ENCODE measurements at places on chromosomes 7 and 10. TPM values are rescaled to one million over a fixed set of nuclear protein-coding genes. Genes with fewer than 3 reads are reported as not detected.

DNA sequence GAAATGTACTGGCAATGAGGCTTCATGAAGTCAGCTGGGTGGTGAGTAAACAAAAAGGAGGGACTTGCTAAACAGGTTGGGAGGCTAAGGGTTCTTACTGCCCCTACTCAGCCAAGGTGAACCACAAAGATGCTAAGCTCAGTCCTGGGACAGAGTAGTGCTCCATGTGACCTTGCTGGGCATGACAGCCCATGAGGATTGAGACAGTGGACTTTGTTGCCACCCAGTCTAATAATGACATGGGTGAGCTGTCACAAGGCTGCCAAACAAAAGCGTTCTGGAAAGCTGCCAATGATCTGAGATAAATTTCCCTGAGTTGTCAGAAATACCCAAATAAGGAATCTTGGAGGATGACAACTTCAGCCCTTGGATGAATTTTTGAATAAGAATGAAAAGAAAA lies 75.2 kb downstream of the CLEC2L start:
- peak; percentile 23 for DNase-seq
- H3K36me3 ChIP-seq: no peaks in the 10 kb centered on the region
- no peak overlapping the region for H3K4me3 ChIP-seq
- no peak overlapping the region for H3K27ac ChIP-seq

DNA sequence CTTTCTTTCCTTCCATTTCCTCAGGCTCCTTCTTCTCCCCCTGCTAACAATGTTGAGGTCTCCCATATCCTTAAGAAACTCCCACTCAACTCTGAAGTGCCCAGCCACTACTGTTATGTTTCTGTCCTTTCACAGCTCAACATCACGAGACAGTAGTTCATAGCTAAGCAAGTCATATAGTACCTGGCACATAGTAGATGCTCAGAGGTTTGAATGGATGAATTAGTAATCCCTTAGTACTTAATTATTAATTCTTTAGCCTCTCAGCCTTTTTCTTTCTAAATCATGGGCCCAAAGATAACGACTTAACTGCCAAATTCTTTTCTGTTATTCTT lies 22.6 kb downstream of the CSGALNACT2 start:
- no peak overlapping the region for H3K4me3 ChIP-seq
- no peaks in the 10 kb centered on the region for H3K4me1 ChIP-seq
- no peaks in the 10 kb centered on the region for H3K27me3 ChIP-seq
- no peaks in the 10 kb centered on the region for H3K36me3 ChIP-seq
- DNase-seq: no peak

DNA sequence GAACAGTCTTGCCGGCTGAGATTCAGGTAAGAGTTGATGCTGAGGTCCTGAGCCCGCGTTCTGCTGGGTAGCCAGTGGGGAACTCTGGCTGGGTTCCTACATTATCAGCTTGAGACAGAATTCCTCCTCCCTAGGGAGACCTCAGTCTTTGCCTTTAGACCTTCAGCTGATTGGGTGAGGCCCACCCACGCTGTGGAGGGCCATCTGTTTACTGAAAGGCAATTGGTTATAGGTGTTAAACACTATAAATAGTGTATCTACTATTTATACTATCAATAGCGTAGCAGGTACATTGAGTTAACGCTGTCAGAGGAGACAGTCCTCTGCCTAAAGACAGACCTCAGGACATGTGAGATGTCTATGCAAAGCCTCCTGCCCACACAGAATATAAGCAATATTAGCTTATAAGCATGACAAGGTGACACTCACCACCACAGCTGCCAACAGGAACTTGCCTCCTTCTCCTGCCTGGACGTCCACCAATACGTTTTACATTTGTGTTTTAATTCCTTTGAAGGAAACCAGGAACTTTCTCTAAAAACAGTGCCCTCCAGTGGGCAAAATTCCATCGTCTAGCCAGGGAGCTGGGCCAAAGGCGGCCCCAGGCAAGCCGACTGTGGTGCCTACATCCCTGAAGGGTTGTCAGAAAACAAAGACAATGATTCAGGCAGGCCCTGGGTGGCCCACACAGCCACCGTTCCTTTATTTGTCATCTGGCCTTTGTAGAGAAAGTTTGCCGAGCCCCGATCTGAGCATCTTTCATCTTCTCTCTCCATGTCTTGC lies 58.8 kb downstream of the INSIG1 start:
- peaks cover 43% of the 10 kb centered on the region for H3K27me3 ChIP-seq
- no peak overlapping the region for H3K27ac ChIP-seq
- DNase-seq: peak; percentile 58
- H3K36me3 ChIP-seq: no peaks in the 10 kb centered on the region
- H3K4me3 ChIP-seq: no peak overlapping the region

- no peaks in the 10 kb centered on the region for H3K36me3 ChIP-seq
- H3K27me3 ChIP-seq: no peaks in the 10 kb centered on the region
- no peak overlapping the region for H3K4me3 ChIP-seq
- no peak overlapping the region for H3K27ac ChIP-seq
- no peaks in the 10 kb centered on the region for H3K4me1 ChIP-seq
Measured at GRCh38 chr7:35967366-35968139, 166.7 kb downstream of the SEPTIN7 start.

DNA sequence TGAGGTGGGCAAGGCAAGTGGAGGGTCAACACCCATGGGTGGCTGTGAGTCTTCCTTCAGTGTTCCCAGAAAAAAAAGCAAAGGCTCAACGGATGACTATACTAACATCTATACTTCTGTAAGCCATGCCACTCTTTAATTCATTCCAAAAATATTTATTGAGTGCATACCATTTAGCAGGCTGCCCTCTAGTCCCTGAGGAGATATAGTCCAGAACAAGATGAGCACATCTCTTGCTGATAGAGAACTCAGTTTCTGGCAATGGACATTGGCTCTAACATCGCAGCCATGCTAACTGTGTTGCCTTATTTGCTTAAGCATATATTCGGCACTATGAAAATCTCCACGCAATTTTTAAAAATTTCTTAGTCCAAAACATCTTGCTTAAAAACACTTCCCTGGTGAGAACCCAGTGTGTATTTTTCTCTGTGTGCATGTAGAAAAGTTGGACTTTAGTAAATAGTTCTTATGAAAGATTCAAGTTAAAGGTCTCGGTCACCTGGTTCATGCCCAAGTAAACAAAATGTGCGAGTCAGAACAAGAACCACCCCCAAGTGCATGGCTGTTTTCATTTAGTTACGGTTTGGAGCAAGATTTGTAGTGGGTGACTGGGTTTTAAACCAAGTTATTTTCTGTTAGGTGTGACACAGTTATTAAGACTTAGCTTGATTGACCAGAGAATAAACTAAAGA lies 69.8 kb downstream of the MET start:
- H3K36me3 ChIP-seq: no peaks in the 10 kb centered on the region
- H3K4me3 ChIP-seq: no peak overlapping the region
- H3K27ac ChIP-seq: peak overlapping the region; percentile 16
- H3K4me1 ChIP-seq: peaks cover 21% of the 10 kb centered on the region

GRID2IP gene
- total RNA-seq: 0.44 TPM

LRRN3 gene
- total RNA-seq: 6.8 TPM

DUS4L gene
- 12.5 TPM for total RNA-seq

INA gene
- total RNA-seq: 0.16 TPM

All from hepatocyte (in vitro differentiated cells).